ENCODE measurements at places on chromosomes 6 and 20.

DNA sequence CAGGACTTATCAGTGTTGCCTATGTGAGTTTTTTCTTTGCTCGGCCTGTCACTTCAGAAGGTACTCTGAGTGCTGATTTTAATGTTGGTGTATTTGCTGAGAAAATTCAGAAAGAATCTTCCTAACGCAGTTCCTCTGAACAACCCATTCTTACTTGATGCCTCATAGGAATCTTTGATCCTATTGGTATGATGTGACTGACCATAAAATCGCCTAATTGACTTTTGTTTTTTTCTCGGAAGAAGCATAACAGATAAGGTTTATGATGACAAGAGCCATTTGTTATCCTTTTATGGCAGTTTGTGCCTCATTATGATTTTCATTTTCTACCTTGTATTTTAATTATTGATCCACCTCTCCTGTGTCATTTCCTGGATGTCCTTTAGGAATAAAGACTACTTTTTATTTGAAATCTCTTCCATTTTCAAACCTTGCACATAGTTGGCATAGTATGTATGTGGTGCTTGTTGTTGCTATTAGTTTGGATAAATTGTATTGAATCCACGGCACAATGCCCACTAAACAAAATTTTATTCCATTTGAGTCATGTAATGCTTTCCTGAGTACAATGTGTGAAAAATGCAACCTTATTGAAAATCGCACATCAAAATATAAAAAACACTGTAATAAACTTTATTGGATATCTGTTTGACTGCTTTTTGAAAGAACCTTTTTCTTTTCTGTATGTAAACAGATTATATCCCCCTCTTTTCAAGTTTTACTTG lies 37.3 kb downstream of the LRRC1 start:
- DNase-seq = no peak

GRCh38 chr6:36441307-36441894 lies 1.3 kb downstream of the PXT1 start:
- DNase-seq = peak; percentile 99

GRCh38 chr6:56803594-56803993 lies 151.3 kb upstream of the BEND6 start:
- no peak for DNase-seq

GRCh38 chr20:1298888-1299511 lies 29.9 kb downstream of the SDCBP2 start:
- DNase-seq = no peak

GRCh38 chr6:18160911-18161310 lies 5.7 kb downstream of the KDM1B start:
- no peak for DNase-seq

DNA sequence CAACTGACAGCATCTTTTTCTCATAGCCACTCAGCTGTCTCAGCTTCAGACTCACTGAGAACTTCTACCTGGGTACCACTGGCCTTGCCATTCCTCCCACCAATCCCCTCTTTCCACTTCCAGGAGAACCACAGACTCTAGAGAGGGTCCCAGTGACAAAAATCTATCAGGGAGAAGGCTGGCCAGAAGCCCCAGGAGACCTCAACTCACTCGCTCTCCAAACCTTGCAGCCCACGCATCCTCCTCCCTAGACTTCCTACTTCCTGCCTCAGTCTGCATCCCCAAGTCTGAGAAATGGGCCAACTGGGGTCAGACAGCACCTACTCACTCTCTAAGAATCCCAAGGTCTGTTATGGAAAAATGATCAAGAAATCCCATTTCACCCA lies 1.2 kb downstream of the TMEM239 start:
- DNase-seq = no peak

- DNase-seq = no peak
Measured at GRCh38 chr6:123224077-123224476, 228.0 kb downstream of the CLVS2 start.

DNA sequence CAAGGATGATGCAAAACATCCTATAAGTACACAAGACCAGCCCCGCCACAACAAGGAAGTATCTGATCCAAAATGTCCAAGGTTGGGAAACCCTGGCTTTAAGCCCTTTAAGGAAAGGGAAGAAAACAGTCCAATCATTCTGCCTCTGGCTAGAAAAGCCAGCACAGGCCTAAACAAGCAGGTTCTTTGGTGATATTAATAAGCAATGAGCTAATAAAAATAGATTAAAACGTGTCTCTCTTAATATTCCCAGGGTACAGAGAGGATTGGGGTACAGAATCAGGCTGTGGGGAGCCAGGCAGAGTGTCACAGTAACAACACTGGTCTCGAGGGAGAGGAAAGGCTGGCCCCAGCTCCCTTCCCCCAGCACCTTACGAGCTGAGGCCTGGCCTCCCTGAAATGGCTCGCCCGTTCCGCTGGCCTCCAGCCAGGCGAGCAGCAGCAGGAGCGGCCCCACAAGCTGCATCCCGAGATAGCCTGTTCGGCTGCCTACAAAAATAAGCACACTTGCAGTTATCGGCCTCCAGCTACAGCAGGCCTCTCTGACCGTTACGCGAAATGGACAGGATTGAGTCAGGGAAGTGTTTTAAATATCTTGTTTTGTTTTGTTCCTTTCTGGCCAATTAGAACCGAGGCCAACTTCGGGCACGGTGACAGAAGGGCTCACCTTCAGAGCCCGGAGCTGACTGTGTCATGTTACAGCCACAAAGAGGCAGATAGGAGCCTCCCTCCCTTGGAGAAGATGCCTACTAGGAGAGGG lies 4.0 kb upstream of the ZMYND8 start:
- DNase-seq = peak; percentile 80

DNA sequence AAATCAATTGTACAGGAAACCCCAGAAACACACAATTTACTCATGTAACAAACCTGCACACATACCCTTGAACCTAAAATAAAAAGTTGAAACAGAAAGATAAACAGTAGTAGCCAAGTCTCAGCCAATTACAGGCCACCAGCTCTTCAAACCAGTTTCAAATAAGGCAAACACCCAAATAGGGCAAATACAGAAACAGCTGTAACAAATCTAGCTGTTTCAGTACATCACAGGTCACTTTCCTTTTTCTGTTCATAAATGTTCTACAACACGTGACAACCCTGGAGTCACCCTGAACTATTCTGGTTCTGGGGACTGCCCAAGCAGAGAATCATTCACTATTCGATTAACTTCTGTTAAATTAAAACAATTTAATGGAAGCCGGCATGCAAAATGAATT lies 329.0 kb downstream of the GJA1 start:
- no peak for DNase-seq

GRCh38 chr6:29847871-29848630 lies 20.4 kb downstream of the HLA-G start:
- peak; percentile 30 for DNase-seq

GRCh38 chr20:32474967-32475811 lies 109.9 kb downstream of the NOL4L start:
- DNase-seq = peak; percentile 27

DNA sequence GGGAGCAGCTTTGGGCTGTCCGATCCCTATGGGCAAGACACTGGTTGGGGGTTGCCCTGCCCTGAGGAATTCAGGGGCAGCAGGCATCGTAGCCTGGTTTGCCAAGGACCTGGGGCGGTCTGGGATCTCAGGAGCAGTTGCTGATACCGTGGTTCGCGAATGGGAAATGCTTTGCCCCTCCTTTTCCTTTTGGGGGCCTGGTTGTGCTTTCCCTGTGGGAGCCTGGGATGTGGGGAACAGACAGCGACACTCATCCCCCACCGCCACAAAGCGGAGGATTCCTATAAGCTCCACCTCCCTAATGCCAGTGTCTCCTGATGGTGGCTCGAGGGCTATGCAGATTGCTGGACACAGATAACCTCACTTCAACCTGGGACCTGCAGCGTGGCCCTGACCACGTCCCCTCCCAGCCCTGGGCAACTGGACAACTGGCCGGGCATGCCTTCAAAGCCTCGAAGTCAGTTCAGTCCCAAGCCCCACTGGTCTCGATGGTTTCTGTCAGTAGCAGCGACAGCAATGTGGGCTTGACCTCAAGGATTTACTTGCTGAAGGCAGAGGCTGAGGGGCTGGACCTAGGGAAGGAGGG lies 3.3 kb downstream of the CEBPB start:
- no peak for DNase-seq

DNA sequence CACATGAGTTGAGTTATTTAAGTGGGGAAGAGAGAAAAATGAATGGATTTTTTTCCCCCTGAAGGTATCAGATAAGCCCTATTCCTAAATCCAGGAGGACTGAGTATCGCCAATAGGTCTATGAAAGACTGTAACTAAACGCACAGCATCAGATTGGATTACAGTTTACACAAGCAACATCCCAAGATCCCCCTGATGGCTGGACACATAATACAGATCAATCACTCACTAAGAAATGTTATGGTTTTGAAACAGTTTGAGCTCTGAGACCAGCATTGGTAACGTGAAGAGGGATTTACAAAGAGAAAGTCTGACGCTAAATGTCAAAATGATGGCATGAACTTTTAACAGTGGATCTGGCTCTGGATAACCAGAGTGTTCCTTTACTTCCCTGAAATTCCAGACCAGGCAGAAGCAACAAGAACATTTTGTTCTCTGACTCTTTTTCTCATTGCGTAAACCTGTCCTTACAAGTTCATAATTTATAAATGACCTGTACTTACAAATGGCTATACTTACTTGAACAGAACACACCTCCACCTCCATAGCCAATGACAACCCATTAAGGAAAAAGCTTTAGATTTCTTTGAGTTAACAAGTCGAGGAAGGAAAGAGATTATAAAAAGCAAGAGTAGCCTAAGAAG lies 131.8 kb upstream of the BEND3 start:
- no peak for DNase-seq

DNA sequence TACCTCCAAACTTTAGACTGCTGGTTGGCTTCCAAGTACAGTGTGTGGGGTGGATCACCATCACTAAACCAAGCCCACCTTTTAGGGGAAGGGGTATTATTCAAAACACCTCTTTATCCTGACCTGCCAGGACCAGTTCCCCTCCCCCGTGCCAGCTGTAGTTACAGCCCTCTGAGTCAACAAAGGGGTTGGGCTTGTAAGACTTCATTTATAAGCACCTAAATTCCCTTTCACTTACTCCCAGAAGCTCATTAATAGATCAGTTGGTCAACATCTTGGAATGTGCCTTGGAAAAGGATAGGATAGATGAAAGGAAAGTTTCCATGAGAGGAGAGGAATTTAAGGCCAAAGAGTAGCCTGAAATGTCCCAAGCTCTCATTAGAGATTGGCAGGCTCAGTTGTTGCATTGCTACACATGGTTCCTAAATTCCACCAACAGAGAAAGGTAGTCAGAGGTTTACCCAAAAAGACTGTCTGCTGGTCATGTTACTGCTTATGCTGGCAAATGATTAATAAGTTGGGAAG lies 59.2 kb downstream of the TNFAIP3 start:
- no peak for DNase-seq

- DNase-seq = no peak
Measured at GRCh38 chr6:20652299-20653084, 118.2 kb downstream of the CDKAL1 start.

DNA sequence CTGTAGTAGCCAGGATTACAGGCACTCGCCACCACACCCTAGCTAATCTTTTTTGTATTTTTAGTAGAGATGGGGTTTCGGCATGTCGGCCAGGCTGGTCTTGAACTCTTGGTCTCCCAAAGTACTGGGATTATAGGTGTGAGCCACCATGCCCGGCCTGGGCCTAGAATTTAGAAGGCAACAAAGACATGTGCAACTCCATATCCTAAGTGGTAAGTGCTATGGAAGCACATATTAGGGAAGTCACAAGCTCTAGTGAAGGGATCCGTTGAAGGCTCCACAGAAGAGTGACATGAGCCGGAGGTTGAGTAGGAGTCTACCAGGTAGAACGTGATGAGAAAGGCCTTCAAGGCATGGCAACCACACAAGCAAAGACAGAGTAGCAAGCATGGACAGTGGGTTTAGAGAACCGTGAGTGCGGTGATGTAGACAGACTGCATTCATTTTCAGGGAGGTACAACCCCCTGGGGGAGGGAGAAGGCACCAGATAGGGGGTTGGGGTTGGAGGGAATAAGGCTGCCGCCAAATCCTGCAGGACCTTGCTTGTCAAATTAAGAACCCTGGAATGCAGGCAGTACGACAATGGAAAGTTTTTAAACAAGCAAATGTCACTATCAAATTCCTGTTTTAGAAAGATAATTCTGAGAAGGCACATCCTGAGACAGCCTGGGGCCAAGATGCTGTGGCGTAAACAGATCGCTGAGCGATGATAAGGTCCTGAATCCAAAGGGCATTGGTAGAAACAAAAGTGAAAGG lies 50.2 kb downstream of the ARHGAP18 start:
- no peak for DNase-seq

GRCh38 chr6:138107752-138108592 lies 753 bp upstream of the PERP start:
- peak; percentile 61 for DNase-seq

GRCh38 chr20:50691573-50692551 lies 520 bp upstream of the RIPOR3 start:
- no peak for DNase-seq

- no peak for DNase-seq
Measured at GRCh38 chr6:2708456-2708855, 42.3 kb downstream of the MYLK4 start.

GRCh38 chr6:152631376-152631775 lies 5.8 kb downstream of the SYNE1 start:
- DNase-seq = no peak

DNA sequence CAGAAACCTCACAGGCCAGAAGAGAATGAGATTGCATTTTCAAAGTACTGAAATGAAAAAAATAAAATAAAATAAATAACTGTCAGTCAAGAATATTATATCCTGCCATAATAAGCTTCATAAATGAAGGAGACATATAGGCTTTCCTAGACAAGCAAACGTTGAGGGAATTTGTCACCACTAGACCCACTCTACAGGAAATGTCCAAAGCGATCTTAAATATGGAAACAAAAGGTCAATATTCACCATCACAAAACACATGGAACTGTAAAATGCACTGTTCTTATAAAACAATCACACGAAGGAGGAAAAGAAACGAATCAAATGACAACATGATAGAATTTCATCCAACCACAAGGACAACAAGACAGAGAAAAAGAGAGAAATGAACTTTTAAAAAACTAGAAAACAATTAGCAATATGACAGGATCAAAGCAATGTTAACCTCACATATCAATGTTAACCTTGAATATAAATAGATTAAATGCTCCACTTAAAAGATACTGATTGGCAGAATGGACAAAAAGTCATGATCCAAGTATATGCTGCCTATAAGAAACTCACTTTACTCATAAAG lies 218.7 kb upstream of the TAB2 start:
- DNase-seq = no peak

- no peak for DNase-seq
Measured at GRCh38 chr6:113629975-113630737, 227.0 kb upstream of the MARCKS start.

- no peak for DNase-seq
Measured at GRCh38 chr6:113363048-113363798, 493.9 kb upstream of the MARCKS start.

- DNase-seq = no peak
Measured at GRCh38 chr20:50817776-50818172, 22.9 kb downstream of the BCAS4 start.

DNA sequence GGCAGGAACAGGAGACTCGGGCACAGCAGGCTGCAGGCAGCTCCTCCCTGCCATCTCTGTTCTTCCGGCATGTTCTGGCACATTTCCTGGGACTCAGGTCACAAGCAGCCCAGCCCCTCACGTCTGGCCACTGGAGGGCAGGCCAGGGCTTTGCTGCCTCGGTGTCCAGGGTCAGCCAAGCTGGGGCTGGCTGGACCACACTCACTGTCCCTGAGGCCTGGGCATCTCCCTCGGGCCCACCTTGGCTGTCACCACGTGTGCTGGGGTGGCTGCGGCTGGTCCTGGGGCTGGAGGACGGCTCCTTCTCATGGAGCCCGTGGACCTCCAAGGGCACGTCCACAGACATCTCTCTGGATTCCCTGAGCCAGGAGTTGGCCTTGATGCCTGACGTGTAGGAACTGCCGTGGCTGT lies 18.5 kb downstream of the FRMD1 start:
- DNase-seq = peak; percentile 36

Measured in NCI-H510A treated with DMSO at 0.1 percent for 48 hours (cell line).